Muscle of leg (tissue), 16 donors: ENCODE measurements at places on chromosomes 7 and 10. TPM values are rescaled to one million over a fixed set of nuclear protein-coding genes. Genes with fewer than 3 reads are reported as not detected.

DNA sequence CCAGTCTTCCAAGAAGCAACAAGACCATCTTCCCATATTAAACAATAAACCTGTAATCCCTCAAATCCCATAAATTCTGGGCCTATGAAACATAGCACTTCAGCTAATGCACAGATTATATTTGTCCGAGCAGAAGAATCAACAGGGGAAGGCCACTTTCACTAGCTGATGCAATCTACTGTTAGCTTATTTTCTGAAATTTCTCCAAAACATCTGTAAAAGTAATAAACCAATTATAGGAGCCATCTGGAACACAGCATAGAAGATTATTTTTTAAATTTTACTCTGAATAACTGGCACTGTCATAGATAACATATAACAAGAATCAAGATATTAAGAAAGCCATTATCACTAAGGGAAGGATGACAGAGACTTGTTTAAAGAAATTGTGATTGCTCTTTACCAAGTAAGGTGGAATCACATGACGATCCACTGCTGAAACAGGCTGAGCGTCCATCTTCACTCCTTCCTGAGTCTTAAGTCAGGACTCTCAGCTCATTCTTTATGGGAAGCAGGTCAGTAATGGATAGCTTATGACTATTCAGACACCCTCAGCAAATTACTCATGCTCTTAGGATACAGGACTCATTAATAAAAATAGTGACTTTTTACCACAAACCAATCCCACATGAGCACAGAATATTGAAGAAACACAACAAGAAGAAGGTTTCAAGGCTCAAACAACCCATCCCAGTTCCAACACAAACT, 719.5 kb downstream of the XPNPEP1 start:
- peak; percentile 68 for DNase-seq

- peak; percentile 4 for DNase-seq
These were observed 23.2 kb upstream of the C1GALT1 start for GRCh38 chr7:7159063-7159658.

The PON1 gene
- total RNA-seq, result 0.31 TPM

DNA sequence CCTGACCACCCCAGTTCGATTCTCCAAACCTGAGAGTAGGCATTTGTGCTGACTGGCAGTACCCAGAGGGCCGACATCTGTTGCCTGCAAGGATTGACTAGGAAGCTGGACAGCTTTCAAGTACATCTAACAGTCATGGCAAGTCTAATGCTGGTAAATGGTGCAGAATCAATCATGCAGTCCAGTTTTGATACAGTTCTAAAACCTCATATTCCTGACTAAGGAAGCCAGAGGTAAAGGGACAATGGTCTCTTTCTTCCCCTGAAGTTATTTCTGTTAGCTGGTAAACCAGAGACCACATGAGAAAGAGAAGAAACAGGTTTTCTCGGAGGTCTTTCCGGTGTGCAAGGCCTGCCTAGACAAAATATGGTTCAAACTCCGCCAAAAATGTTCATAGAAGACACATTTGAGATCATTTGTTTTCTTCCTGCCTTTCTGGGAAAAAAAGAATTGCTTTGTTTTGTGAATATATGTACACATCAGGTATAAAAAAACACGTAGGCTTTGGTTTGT, 97.1 kb downstream of the WDR37 start:
- no peak for DNase-seq

GRCh38 chr7:44100458-44101302, 3.5 kb upstream of the AEBP1 start:
- DNase-seq, result peak; percentile 85

- DNase-seq, result no peak
These were observed 64.6 kb upstream of the ELN start for GRCh38 chr7:73963252-73963822.

DNA sequence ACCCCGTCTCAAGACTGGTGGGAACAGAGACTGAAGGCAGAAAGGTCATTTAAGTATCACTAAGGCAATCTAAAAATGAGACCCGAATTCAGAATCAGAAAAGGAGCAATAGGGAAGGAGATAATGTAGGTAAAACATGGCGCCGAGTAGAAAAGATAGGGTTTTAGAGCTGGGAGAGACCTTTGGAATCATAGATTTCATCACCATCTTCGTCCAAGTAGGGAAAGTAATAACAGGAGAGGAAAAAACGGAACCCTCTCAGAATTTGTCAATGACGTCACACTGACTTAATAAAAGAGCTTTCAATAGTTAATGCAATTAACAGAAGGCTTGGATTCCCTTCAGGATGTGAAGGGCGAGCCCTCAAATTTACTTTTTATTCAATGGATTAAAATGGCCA, 1.0 kb upstream of the UBN2 start:
- no peak for DNase-seq

The STN1 gene
- total RNA-seq, result 25.6 TPM

DNA sequence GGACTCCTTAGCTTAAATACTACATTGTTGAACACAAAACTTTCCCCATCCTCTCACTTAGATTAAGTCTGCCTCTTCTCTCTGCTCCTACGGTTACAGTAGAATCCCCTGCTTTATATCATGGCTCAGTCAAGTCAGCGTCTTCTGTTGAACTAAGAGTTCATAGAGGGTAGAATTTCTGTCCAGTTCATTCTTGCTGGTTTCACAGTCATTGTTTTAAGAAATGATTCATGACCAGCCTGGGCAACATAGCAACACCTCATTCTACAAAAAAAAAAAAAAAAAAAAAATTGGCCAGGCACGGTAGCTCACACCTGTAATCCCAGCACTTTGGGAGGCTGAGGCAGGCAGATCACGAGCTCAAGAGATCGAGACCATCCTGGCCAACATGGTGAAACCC, 3.7 kb upstream of the ZFYVE27 start:
- DNase-seq, result no peak

DNA sequence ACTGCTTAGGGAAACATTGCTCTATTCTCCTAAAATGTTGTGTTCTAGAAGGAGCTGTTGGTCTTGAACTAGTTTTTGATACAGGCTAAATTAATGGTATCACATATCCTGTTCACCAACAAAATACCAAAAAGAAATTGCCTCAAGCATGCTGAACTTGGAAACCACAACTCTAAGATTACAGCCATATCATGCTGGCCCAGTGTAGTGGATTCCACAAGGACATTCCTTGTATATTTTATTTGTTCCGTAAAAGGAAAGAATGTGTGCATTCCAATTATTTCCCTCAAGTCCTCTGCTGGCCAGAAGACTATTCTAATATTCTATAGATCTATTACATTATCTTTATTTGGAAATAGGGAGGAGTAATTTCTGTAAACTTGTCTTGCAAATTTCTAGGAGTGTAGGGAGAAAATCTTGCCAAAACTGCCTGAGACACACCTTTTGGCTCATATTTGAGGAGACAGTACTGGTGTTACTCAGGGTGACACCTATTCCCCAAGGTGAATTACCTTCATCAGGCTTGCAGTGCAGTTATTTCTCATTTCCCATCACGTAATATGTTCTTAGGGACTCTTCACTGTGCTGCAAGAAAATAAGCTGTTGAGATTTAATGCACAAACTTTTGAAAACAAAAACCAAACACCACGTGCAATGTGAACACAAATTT, 1.9 kb upstream of the NEBL start:
- DNase-seq, result peak; percentile 74

DNA sequence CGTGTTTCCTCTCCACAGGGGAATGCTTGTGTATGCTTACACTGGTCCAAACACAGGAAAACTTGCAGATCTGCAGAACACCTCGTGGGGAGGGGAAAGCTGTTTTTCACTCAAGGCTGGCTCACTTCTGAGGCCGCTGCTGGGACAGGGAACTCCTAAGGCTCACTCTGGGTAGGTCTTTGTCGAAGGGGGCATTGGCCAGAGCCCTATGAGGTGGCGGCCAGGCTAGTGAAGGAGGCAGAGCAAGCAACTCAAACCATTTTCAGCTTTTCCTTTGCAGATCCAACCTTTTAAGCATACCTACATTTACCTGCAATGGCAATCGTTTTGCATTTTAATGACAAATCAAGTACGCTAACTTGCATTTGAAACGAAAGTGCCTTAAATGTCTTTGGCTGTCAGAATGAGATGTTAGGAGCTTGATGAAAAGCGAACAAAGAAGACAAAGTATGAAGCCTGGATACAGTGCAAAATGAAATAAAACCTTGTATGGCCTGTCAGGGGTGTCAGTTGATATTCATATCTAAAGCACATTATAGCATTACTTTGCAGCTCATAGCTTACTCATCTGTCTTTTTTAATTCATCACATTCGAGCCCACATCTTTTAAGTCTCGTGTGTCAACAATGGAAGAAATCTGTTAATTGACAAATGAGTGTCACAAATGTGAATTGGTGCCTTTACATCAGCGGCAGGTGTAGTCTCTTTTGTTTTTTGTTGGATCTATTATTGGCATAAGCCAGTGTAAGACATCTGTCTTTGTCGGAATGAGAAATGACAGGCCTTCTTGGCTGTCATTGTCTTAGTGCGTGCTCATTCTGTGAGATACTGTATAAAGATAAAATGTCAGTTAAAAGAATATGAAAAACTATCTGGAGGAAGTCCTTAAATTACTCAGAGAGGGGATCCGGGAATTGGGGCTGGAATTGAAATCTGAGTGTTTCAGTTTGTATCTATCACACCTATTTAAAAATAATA, 30.5 kb downstream of the LRMDA start:
- DNase-seq, result no peak

DNA sequence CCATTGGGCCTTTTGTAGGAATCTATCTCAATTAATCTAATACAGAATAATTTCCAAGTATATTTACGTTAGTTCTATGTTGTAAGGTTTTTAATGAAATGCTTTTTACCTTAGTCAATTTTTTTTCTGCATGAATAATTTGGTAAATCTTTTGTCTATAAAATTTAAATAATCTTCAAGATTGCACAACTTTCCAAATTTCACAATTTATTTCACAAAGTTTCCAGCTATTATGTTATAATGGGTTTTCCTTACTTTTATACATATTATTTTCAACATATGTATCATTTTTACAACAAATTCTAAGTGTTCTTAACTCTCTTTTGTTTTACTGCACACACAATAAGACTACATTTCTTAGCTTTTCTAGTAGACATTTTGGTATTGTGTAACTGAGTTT, 470.7 kb downstream of the ETV1 start:
- DNase-seq, result no peak

DNA sequence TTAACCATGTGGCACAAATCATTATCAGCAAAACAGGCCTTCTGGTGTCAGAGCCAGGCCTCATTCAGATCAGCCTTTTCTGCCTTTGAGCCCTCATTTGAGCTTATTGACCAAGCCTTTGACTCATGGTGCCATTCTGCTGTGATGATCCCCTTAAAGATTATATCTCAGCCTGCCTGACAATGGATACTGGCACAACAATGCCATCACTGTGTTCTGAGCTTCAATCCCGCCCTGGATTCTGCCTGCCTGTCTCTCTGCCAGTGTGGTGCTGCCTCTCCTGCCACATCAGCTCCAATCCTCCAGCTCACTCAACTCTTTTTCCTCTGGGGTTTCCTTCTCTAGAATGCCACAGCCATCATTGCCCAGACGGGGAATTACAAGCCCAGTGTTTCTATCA, 52.6 kb downstream of the SRI start:
- no peak for DNase-seq

GRCh38 chr7:147711447-147711846, 879.1 kb upstream of the C7orf33 start:
- peak; percentile 92 for DNase-seq
